Activated naive CD4-positive, alpha-beta T cell treated with anti-CD3 and anti-CD28 coated beads, Interleukin-2, amount 50 U/mL, for 16 hours (primary cell): ENCODE measurements at places on chromosomes 1 and 21.

- DNase-seq = peak; percentile 23
Observed at GRCh38 chr1:169363046-169363730, 4.4 kb downstream of the NME7 start.

DNA sequence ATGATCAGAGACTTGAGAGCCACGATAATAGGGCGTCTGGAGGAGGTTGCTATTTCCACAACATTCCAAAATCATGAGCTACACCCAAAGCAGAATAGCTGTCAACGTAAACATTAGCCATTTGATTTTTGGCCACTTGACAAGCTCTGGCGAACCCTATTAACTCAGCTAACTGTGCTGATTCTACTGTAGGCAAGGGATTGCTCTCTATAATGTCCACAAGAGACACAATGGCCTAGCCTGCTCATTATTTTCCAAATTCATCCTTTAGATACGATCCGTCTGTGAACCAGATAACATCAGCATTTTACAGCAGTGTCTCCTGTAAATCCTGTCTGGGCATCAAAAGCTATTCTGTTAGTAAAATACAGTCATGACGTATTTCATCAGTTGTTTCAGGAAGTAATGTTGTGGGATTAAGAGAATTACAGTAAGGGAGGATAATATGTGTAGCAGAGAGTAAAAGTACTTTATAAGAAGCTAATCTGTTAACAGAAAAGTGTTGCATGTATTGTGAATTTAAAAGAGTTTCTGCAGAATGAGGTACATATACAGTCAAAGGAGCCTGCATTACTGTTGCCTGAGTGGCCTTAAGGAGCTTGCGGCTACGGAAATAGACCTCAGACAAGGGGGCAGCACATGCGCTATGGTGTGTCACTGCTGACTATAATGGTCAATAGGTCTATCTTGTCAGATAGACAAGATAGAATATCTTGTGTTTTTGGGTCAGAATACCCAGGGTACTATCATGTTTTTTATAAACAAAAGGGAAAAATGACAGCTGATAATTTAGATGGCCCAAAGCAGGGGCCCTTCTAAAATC, 44.9 kb upstream of the TINAGL1 start:
- no peak for DNase-seq

- DNase-seq = no peak
Observed at GRCh38 chr21:41831453-41831831, 47.7 kb downstream of the PRDM15 start.

DNA sequence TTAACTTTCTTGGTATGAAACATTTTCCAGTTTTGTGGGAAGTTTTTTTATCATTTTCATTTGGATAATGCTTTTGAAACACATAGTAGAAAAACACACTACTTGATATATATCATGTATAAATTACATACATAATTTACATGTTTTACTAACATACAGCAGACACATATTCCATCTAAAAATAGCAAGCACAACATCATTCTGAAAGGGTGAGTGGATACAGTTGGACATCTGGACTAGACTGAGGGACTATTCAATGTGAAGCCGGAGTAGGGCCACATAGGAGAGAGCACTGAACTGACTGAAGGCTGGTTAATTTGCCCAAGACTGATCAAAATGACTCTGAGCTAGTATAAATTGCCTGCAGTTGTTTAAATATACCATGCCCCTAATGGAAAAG, 11.7 kb downstream of the CDKN2C start:
- no peak for DNase-seq

DNA sequence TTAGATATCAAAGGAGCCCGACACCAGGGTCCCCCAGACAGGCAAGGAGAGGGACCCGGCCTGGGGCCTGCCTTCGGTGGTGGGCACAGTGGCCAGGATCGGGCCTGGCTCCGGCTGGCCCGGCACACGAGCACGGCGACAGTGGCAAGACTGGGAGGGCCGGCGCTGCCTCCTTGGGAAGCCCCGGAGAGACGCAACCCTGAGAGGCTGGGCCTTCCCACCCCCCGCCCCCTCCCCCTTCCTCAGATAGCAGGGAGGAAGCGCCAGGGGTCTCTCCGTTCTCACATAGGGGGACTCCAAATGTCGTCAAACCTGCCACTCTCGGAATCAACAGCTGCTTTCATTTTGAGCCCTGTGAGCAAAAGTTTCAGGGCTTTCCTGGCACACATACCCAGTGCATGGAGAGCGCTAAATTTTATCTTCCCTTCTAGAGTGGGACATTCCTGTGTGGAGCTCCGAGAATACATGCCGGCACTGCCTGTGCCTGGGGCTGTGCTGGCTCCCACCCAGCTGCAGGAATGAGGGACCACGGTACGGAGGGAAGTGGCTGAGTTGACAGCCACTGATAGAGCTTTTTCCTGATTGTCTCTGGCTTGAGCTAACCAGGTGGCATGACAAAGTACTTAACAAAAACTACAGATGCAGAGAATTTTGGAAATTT, 62.4 kb downstream of the CD247 start:
- DNase-seq = peak; percentile 56

- no peak for DNase-seq
Observed at GRCh38 chr1:47181095-47181954, 8.5 kb downstream of the PDZK1IP1 start.

GRCh38 chr1:39898191-39898590, 3.5 kb downstream of the MYCL start:
- no peak for DNase-seq

- no peak for DNase-seq
Observed at GRCh38 chr1:173768206-173768605, 53.4 kb downstream of the KLHL20 start.

- DNase-seq = no peak
Observed at GRCh38 chr1:229984992-229985612, 81.9 kb upstream of the GALNT2 start.

GRCh38 chr1:203671047-203671446, 44.4 kb downstream of the ATP2B4 start:
- DNase-seq = no peak

GRCh38 chr1:160061369-160062229, 8.4 kb downstream of the KCNJ10 start:
- DNase-seq = no peak

- DNase-seq = no peak
Observed at GRCh38 chr1:229062135-229062534, 208.8 kb upstream of the RAB4A start.

GRCh38 chr1:2269922-2270259, 41.8 kb downstream of the SKI start:
- DNase-seq = no peak

DNA sequence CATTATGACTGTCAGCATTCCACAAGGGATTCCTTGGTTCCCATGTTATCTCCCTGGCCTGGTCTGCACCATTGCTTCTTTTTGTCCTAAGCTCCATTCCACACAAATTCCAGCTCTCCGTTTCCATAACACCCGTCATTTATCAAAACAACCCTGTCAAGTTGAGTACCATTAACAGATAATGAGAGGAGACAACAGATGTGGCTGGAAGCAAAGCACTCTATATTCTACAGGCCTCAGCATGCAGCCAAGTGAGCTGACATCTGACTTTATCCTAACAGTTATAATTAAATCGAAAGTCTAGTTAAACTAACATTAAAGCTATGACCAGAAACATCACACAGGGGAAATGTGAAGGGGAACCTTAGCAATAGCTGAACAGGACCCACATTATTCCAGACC, 110.4 kb downstream of the RERE start:
- no peak for DNase-seq

DNA sequence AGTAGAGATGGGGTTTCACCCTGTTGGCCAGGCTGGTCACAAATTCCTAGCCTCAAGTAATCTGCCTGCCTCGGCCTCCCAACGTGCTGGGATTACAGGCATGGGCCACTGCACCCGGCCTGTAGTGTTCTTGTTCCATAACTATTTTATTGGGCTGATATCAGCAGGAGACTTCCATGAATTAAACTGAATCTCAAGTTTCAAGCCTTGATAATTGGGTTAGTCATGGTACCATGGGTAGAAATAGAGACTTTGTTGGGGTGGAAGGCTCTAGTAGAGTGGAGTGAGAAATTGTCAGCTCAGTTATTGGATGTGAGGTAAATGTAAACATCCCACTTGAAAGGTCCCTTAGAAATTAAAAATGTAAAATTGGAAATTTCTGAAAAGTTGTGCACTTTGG, 419.1 kb downstream of the ADGRL2 start:
- no peak for DNase-seq

DNA sequence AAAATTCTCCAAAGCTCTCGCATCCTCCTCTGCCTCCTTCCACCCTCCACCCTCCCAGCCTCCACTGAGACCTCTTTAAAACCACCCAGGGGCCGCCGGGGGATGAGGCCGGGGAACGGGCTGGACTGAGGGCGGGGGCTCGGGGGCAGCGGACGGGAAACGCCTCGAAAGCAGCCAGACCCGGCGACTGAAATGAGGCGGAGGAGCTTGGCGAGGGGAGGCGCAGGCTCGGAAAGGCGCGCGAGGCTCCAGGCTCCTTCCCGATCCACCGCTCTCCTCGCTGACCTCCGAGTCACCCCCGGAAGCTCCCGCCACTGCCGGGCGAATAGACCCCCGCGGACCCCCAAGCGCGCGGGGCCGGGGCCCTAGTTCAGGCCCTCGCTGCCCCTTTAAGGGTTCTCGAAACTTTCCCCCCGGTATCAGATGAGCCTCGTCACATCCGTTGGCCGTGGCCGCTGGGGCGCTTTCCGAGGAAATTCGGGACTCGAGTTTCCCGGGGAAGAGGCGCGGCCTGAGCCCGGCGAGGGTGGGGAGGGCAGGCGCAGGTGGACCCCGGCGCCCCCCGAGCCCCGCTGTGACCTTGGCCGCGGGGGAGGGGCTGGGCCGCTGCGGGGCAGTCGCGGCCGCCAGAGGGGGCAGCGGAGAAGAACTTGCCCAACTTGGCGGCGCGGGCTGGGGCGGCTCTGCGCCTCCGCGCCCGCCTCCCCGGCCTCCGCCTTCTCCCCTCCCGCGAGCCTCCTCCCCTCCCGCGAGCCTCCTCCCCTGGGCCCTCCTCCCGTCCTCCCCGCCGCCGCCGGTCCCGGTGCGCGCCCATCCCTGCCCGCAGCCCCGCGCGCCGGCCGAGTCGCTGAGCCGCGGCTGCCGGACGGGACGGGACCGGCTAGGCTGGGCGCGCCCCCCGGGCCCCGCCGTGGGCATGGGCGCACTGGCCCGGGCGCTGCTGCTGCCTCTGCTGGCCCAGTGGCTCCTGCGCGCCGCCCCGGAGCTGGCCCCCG, at the start of gene BACE2:
Gene BACE2 (plus strand): TSS at position 813 of the 995 bp plus-strand sequence. CDS start 104 bp downstream, at position 917.
- peak; percentile 36 for DNase-seq

- no peak for DNase-seq
Observed at GRCh38 chr1:47501069-47501468, 63.2 kb downstream of the FOXD2 start.

- DNase-seq = no peak
Observed at GRCh38 chr1:10626131-10626731, 151.5 kb downstream of the PEX14 start.

DNA sequence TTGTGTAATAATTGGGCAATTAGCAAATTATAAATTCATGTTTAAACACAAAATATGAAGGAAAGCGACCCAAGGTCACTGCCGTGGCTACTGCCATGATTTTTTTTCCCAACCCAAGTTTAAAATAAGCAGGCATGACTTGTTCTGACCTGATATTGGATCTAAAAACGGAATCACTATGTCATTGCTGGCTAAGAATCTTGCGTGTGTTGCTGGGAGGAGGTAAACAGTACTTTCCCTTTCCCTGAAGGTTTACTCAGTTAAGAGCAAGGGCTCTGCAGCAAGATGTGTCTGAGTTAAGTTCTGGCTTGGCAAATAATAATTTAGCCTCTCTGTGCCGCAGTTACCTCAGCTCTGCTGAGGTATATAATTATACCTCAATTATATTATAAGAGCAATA, 125.7 kb upstream of the L1TD1 start:
- no peak for DNase-seq

DNA sequence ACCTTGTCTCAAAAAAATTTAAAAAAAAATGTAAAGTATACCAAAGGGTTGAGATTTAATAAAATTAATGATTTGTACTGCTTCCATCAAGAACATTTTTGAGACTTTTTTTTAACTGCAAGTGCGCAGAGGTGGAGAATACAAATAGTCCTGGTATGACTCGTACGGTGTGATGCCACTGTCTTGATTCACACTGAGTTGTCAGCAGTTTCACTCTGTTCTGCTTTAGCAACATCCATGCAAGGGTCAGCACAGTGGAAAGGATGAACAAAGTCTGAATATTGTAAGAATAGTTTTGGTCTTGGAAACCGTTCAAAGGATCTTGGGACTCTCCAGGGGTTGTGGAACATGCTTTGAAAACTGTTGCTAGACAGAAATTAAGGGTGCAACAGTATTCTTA, 40.2 kb downstream of the EXO1 start:
- no peak for DNase-seq

DNA sequence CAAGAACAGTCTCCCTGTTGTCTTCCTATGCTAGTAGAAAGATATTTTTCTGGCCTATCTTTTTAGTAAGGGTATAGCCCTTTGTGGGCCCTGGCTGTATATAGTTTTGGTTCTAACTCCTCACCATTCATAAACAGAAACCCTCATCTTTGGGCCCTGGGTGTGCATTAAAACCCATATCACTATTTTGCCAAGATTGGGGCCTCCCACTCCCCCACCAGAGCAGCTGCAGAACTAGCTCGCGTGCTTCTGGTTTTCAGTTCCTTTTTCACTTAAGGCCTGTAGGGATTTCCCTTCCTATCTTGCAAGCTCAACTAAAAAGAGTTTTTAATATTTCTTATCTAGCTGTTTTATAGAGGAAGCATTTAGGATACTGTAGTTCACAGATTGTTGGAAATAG, 106.4 kb downstream of the RGL1 start:
- no peak for DNase-seq

DNA sequence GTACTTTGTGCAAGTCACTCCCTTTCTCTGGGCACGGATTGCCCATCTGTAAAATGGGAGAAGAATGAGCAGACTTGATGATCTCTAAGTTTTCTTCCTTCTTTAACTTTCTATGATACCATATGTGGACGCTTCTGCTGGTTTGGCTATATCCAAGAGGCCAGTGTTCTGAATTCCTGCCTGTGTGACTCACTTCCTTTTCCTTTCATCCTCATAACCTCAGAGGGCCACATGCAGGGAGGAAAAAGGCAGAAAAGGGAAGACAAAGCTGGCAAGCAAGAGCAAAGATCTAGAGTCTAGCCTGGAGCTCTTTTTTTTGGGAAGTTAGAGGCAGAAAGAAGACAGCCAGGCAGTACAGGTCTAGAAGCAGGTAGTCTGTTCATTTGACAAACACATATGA, 151.2 kb downstream of the OMA1 start:
- DNase-seq = no peak

DNA sequence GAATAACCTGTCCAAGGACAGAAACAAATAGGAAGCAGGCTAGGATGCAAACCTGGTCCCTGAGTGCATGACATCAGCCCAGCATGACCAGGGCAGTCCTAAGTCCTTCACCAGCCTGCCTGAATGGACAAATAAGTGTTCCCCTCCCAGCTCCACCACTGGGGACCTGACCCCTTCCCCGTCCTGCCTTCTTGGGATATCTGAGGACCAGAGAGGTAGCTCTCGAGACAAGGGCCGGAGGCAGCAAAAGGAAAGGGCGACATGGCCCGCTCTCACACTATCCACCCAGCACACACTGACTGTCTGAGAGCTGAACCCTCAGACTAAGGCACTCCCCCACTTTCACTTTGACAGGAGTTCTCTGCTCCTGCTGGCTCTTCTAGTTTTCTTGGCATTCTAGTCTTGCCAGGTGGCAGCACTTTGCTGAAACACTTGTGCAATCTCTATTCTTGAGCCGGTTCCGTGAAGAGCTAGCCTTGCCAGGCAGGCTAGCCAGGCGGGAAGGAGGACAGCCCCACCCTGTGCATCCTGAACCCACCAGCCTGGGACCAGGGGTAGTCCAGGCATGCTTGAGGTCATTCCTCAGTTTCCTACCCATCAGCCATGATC, 251.1 kb upstream of the RAB4A start:
- no peak for DNase-seq
